Stimulated activated CD8-positive, alpha-beta memory T cell treated with anti-CD3 and anti-CD28 coated beads, Interleukin-15, amount 100 ng/mL, for 4 hours (primary cell): ENCODE measurements at places on chromosomes 7 and 10.
A peak's percentile ranks its signal among the peaks of the same experiment; 100 is the strongest.

GRCh38 chr10:94076325-94076841 is 82.7 kb downstream of the PLCE1 start:
- no peak for DNase-seq

GRCh38 chr10:3693022-3693697 is 91.8 kb downstream of the KLF6 start:
- DNase-seq: no peak

- peak; percentile 83 for DNase-seq
These were observed 6.5 kb upstream of the C10orf105 start for GRCh38 chr10:71725998-71726579.

GRCh38 chr7:155594961-155595366 is 48.6 kb upstream of the CNPY1 start:
- no peak for DNase-seq

DNA sequence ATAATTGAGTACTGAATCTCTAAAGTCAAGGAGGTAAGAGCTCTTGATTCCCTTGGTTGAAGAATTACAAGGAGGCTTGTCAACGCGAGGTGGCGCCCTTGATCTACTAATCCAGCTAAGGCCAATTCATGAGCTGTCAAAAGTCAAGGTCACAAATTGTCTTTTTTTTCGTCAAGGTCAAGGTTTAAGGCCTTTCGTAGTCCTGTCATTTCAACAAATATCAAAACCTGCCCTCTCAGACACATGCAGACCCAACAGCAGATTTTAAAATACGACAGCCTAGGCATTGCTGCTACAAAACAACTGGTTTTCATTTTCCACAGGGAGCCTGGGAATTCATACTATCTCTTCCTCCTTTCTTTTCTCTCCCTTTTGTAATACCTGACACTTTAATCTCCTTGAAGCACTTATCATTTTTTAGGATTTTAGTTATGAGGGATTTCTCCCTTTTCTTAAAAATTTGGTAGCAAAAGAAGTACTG is 3.6 kb downstream of the HOXA13 start:
- DNase-seq: peak; percentile 44

DNA sequence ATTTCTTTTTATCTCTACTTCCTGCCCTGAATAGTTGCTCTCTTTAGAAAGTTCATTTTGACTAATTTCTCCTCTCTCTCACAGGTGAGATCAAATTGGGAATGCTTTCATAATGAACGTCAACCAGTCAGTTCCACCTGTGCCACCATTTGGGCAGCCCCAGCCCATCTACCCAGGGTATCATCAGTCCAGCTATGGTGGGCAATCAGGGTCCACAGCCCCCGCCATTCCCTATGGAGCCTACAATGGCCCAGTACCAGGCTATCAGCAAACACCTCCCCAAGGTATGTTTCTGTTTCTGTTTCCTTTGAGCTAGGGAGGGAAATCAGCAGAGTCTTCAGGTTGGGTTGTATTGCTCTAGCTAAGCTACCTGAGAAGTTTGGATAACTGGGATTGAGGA is 2.5 kb downstream of the SEC24C start:
- DNase-seq: no peak

- no peak for DNase-seq
These were observed 25.1 kb upstream of the CPA5 start for GRCh38 chr7:130319541-130319940.
